Ovary (tissue), 10 donors: ENCODE measurements at places on chromosomes 13 and 19.

DNA sequence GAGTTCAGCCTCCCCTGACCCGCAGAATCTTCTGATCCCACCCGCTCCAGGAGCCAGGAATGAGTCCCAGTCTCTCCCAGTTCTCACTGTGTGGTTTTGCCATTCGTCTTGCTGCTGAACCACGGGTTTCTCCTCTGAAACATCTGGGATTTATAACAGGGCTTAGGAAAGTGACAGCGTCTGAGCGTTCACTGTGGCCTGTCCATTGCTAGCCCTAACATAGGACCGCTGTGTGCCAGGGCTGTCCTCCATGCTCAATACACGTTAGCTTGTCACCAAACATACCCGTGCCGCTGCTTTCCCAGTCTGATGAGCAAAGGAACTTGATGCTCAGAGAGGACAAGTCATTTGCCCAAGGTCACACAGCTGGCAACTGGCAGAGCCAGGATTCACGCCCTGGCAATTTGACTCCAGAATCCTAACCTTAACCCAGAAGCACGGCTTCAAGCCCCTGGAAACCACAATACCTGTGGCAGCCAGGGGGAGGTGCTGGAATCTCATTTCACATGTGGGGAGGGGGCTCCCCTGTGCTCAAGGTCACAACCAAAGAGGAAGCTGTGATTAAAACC, 1.1 kb upstream of the APOE start:
- DNase-seq, result no peak

GRCh38 chr13:69857183-69857821, 250.3 kb upstream of the ATXN8OS start:
- no peak for DNase-seq

- no peak for DNase-seq
These were observed 211.5 kb downstream of the URI1 start for GRCh38 chr19:30153326-30154210.

- DNase-seq, result no peak
These were observed 45.5 kb downstream of the LYL1 start for GRCh38 chr19:13057147-13057572.

DNA sequence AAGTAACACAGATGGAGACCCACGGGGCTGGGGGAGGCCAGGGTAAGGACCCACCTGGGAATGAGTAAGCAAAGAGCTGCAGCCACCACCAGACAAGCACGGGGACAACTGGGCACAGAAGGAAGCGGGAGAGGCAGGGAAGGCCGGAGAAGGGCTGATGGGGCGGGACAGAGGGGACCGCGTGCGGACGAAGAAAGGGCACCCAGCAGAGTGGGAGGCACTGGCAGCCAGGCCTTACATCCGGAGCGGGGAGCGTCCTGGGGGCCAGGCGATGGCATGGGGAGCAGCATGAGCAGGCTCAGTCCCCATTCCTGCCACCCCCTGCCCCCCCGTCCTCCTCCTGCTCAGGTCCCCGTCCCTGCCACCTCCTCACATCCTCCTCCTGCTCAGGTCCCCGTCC, 3.0 kb downstream of the PROZ start:
- no peak for DNase-seq

DNA sequence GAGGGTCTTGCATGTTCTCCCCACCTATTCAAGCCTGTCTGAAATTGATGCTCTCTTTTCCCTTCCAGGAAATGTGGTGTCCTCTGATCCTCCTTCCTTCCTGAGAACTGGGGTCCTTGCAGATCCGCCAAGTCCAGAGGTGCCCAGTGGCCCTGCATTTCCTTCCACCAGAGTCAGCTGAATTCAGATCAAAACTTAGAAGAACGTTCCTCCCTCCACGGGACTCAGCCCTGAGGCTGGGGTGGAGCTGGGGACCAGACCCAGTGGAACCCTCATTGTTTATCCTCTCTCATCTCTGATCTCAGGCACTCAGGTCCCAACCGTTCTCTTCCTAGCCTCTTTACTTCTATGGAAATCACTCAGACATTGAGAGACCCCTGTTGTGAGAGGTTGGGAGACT, 477.3 kb downstream of the TSHZ3 start:
- DNase-seq, result no peak

- DNase-seq, result peak; percentile 90
These were observed at the start of gene KDELR1 for GRCh38 chr19:48391100-48392005. Gene KDELR1, minus strand, starts transcription at chr19:48391551. Its CDS starts 193 bp downstream, at chr19:48391358.

- DNase-seq, result no peak
These were observed 183.5 kb upstream of the TSC22D1 start for GRCh38 chr13:44759384-44760360.
